GM20000 (cell line): ENCODE measurements at places on chromosomes 7 and 10.
A peak's percentile ranks its signal among the peaks of the same experiment; 100 is the strongest.

DNA sequence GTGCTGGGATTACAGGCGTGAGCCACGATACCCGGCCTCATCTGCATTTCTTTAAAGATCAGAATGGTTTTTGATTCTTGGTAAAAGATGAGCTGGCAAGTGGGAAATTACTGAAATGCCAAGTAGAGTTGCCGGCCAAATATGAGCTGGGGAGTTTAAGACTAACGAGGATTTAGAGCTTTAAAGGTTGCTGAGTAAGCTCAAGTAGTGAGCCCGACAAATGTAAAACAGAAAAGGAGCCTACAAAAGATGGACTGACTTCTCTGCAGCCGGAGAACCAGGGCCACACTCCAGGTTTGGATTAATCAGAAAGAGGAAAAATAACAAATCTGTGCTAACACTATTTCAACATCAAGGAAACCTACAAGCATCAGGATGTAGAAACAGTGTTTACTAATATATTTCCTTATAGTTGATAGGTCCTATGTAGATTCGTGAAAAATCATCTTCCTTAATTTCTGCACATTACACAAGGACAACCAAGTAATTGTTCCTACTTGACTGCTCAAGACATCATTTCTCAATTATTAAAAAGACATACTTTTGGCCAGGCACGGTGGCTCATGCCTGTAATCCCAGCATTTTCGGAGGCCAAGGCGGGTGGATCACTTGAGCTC, 49.6 kb downstream of the MPP7 start:
- no peak for DNase-seq

- no peak for DNase-seq
Measured at GRCh38 chr7:38409531-38409930, 136.1 kb upstream of the TARP start.

- no peak for DNase-seq
Measured at GRCh38 chr7:93551063-93551895, 23.2 kb downstream of the CALCR start.

GRCh38 chr10:3249307-3249889, 76.8 kb upstream of the PITRM1 start:
- DNase-seq, result no peak

DNA sequence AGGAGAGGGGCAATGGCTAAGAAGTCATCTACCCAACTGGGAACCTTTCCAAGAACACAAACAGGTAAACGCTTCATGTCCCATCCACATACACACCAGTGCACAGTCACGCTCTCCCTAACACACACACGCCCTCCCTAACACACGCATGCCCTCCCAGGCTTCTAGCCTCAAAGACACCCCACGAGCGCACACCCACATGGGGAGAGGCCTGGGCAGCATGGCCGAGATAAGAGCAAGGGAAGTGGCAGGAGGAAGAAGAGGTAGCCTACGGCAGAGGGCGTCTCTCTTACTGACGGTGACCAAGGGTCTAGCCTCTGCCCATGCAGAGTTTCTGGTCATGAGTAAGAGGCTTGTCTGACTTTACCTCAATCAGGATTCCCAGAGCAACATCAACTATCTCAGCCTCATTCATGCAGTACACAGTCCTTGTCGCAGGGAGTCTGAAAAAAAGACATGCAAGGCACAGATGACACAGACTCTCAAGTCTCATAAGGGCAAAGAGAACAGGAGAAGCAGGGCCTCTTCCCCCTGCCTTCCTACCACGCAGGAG, 3.1 kb downstream of the CYREN start:
- DNase-seq, result no peak

DNA sequence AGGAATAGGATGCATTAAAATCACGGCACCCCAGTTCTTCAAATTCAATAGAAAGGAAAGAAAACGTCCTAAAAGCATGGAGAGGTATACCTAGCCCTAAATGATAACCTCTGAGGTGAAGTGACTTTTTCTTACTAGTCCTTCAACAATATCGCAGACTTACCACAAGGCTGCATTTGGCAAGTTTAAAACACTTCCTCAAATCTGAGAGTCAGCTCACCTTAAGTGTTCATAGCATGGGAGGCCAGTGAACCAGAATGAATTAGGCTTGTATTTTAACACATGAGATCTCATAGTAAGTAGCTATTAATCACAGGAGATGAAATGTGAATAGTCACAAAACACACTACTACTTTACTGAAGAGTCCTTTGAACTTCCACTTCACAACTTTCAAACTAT, 124.2 kb downstream of the RNF32 start:
- no peak for DNase-seq

DNA sequence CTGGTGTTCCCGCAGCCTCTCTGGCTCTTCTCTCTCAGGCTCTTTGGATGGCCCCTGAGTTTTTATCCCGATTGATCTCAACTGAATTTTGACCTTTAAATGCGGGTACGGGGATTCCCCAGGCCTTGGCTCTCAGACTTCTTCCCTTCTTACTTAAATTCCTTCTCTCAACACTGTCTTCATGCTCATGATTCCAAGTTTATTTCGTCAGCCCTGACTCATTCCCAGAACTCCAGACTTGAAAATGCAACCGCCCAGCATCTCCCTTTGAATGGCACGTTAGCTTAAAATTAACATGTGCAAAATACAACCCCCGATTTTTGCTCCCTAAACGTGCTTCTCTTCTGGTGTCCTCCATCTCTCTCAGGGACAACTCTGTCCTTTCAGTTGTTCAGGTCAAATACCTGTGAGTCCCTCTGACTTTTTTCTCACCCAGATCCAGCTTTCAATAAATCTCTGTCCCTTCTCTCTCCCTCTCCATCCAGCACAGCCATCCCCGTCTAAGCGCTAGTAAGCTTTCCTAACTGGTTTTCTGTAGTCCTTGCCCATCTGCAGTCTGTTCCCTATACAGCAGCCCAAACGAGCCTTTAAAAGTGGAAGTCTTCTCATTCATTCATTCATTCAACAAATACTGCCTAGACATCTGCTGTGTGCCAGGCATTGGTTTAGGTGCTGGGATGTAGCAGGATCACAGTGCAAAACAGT, 7.1 kb downstream of the HECW1 start:
- no peak for DNase-seq

DNA sequence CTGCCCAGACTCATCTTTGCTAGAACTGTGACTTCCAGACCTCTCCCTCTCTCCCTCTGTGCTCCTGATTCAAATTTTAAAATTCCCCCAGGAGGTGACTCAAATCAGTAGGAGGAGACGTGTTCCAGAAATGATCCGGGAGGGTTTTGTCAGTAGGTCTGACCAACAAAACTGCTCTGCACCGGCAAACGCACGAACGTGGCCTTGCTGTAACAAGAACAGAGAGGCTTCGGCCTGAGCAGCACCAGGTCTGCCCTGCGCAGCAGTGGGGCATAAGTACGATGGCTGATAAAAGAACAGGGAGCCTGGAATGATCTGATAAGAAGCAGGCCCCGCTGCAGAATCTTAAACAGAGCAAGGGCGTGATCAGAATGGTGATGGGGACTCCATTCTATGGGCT, 152.7 kb upstream of the AUTS2 start:
- no peak for DNase-seq

GRCh38 chr7:155213955-155214740, 83.5 kb upstream of the INSIG1 start:
- no peak for DNase-seq

DNA sequence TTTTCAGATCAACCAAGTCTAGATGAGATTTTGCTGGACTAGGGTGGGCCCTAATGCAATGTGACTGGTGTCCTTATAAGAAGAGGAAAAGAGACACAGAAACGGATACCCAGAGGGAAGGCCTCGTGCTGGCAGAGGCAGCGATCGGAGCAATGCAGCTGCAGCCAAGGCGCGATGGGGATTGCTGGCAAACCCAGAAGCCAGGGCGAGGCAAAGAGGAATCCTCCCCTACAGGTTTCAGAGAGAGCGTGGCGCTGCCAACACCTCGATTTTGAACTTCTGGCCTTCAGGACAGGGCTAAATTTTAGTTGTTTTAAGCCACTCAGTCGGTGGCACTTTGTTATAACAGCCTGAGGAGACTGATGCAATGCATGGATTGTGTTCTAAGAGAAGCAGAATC, 157.1 kb upstream of the RHEB start:
- no peak for DNase-seq

- no peak for DNase-seq
Measured at GRCh38 chr7:122556873-122557542, 141.9 kb downstream of the RNF133 start.

DNA sequence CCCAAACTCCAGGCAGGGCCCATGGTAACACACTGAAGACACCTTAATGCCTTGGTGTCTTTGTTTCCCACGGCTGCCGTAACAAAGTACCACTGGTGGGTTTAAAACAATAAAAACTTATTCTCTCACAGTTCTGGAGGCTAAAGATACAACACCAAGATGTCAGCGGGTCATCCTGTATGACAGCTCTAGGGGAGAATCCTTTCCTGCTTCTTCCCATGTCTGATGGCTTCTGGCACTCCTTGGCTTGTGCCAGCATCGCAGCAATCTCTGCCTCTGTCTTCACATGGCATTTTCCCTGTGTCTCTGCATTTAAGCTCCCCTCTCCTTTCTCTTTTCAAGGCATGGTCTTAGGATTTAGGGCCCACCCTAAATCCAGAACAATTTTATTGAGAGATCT, 33.1 kb downstream of the PRSS2 start:
- no peak for DNase-seq

DNA sequence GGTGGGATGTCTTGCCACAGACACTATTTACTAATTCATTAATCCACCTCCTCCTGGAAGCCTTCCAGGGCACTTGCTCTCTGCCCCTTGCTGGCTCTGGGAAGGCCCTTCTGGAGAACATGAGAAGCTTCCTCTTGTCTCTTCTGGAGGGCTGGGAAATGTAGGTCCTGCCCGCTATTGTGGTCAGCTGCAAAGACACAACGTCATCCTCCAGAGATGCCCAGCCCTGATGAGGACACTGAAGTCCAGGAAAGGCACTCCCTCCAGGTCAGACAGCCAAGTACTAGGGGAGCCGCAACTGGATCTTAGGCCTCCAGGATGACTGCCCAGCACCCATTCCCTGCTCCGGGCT, 9.6 kb upstream of the TACR2 start:
- no peak for DNase-seq

GRCh38 chr7:140478246-140479061, 851 bp downstream of the MKRN1 start:
- DNase-seq, result peak; percentile 48
